Muscle of leg (tissue), 16 donors: ENCODE measurements at places on chromosomes 2 and 18.

- no peak for DNase-seq
Observed at GRCh38 chr2:30193104-30193681, 38.1 kb upstream of the LBH start.

- peak; percentile 34 for DNase-seq
Observed at GRCh38 chr2:11348209-11348749, 3.8 kb upstream of the ROCK2 start.

DNA sequence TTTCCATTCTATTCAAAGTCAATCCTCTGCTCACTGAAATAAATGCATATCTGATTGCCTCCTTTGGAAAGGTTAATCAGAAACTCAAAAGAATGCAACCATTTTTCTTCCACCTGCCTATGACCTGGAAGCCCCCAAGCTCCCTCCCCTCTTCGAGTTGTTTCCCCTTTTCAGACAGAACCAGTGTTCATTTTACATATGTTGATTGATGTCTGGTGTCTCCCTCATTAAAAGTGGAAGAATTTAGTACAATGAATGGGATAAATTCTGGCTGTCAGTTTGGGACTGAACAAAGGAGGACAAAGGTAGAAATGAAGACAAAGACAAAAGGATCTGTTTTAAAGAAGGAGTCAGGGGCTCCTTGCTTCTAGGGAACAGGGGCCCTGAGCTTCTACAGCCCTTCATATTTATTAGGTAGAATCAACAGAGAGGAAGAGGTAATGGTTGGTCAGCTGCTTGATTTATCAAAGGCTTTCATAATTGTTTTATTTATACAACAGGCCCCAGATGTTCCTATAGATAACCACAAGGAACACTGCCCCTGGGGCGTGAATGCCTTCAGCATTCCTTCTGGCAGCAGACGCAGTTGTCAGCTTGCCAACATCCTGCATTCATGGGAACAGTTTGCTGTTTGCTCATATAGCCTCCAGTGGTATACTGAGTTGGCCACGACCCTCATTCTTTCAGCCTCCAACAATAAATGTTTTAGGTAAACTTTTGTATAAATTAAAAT lies 949.8 kb upstream of the LRATD1 start:
- peak; percentile 33 for DNase-seq

DNA sequence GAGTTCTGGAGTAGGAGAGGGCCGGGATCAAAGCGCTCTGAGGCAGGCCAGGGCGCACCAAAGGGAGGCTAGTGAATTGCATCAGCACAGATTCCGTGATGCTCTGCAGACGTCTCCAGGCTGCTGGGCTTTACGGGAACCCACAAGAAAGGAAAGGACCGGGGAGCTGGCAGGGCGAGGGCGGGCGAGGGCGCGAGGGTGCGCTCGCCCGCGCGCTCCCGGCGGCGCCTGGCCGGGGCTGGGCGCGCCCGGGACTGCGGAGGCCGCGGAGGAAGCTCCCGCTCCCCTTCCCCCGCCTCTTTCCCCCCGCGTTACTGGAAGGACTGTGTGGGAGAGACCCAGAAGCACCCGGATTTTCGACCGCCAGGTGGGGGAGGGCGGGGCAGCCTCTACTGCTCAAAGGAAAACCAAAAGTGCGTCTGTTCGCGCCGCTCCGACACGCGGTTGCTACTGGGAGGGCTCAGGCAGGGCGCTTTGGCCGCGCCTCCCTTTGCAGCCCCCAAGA lies 2.4 kb upstream of the FOSL2 start:
- peak; percentile 88 for DNase-seq

DNA sequence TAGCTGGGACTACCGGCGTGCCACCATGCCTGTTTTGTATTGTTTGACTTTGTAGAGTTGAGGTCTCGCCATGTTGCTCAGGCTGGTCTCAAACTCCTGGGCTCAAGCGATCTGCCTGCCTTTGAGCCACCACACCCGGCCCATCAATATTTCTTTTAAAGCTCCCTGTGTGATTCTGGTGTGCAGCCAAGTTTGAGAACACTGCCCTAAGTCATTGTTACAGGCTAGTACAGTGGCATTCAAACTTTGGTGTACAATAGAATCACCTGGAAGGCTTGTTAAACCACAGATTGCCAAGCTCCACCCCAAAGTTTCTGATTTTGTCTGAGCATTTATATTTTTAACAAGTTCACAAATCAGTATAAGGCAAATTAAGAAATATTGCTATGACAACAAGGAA lies 99.9 kb downstream of the RBBP8 start:
- no peak for DNase-seq
